ENCODE measurements at places on chromosomes 12 and 14. TPM values are rescaled to one million over a fixed set of nuclear protein-coding genes. Genes with fewer than 3 reads are reported as not detected.

KRT71 gene
- not detected for total RNA-seq

DNA sequence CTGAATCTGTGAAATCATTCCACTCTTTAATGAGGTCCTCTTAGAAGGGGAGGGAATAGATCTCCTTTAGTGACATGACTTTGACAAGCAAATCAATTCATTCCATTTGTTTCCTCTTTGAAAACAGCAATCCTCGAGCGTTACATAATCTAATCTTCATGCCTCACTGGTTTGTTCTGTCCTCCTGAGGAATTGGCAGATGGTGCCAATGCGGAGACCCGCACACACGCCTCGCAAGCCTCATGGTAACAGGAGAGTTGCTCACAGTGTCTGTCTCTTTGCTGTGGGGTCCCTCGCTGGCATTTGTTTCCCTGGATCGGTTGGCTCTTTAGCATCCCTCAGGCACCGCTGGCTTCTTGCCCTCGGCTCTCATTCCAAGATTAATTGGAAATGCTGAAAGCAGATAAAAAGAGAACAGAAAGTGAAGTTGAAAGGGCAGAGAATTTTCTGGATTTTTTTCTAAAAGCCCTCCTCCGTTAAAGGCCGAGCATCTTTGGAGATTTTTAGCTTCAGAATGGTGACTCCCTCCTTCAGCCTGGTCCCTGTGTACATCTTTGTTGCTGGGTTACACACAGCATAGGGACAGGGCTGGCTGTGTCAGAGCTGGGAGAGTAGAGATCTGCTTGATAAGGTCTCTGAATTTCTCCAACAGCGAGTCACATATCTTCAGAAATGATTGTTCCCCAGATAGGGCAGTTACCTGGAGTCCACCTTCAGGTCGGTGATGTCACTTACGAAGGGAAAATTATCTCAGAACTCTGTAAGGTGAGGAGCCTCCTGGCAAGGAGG lies 10.1 kb upstream of the CABP1 start:
- DNase-seq, result peak; percentile 38

PA2G4 gene
- total RNA-seq, result 134 TPM

GRCh38 chr14:81219759-81220579 lies 790 bp downstream of the GTF2A1 start:
- peak; percentile 29 for DNase-seq

FOXN3 gene
- total RNA-seq, result 9.0 TPM

DNA sequence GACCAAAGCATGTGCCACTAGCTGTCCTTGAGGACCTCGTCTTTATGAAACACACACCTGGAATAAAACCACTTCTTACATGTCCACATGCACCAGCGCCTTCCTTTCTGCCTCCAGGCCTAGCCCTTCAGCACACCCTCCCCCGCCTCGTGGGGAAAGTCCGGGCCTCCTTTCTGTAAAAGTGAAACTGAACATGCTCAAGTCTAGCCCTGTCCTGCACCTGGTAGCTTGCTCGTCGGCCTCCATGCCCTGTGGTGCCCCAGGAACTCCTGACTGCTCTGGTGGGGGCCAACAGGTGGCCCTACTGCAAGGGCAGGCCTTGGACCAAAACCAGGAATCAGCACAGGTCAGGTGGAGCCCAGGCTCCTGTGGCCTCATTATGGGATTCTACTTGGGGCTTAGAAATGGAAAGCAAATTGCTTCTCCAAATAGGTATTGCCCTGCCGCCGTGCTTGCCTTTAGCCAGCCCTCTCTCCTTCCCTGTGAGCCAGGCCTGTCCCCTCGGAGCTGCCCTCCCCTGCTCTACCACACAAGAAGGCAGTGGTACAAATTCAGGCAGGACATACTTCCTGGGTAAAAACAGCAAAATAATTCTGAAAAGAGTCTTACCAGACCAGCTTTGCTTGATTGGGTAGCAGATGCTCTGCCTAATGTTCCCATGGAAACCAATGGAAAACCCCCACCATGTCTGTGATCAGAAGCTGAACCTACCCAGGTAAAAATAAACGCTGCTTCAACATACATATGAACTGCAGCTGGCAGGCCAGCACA lies 43.5 kb downstream of the ERH start:
- DNase-seq, result no peak

DNA sequence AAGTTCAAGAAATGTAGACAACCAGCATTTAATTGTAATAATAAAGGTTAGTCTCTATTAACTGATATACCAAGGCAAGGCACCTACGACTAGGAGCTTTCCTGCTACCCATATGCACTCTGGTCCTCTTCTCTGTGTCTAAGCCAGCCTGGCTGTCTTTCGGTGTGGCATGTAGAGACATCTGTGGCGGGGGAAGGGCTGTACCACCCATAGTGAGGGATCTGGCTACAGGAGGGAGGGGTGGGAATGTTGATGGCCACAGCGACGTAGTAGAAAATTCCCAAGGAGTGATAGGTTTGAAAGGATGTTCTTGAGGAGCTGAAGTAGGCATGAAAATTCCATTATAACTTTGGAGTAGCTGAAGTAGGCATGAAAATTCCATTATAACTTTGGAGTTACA lies 344.2 kb downstream of the ATP23 start:
- DNase-seq, result no peak

- no peak for DNase-seq
These were observed 584.5 kb upstream of the TBX3 start for GRCh38 chr12:115268451-115268850.

DNA sequence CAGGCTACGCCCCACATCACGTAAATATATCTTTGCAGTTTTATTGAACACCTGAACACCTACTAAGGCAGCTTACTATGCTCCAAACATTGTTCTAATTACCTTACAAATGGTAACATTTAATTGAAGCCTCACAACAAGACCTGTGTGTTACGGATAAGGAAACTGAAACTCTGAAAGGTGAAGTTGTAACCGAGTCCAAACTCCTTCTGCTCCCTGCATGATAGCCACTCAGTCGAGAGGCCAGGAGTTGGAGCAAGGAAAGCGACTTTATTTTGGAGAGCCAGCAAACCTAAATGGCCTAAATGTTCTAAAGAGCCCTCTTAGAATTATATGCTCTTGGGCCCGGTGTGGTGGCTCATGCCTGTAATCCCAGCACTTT lies 12.6 kb upstream of the TRPV4 start:
- DNase-seq, result no peak

DNA sequence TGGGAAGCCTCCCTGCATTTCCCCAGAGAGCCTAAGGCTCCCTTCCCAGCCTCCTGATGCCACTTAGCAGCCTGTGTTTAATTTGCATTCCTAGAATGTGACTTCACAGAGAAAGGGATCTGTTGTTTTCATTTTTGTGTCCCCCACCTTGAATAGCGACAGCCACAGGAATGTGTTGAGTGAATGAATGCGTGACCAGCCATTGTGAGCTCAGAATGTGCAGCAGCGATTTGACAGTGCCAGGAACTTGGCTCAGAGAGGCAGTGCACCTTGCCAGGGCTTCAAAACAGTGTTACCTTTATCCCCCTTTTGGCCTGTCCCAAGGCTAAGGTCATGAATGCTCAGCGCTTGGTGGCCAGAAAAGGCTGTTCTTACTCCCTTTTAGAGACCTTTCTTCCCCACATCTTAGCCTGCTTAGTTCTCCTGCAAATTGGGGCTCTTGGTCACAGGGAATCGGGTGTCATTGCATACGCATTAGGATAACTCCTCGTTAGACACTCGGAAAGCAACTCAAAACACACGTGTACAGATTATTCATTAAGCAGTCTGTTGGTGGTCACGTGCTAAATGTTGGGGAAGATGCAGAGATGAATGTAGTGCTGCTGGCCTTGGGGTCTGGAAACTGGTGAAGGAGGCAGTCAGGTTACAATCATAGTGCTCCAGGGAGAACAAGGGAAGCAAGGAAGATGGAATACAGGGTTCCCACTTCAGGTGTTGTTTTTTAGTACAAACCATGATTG lies 9.8 kb downstream of the NTF3 start:
- DNase-seq, result peak; percentile 97

ACRBP gene
- total RNA-seq, result not detected

DNA sequence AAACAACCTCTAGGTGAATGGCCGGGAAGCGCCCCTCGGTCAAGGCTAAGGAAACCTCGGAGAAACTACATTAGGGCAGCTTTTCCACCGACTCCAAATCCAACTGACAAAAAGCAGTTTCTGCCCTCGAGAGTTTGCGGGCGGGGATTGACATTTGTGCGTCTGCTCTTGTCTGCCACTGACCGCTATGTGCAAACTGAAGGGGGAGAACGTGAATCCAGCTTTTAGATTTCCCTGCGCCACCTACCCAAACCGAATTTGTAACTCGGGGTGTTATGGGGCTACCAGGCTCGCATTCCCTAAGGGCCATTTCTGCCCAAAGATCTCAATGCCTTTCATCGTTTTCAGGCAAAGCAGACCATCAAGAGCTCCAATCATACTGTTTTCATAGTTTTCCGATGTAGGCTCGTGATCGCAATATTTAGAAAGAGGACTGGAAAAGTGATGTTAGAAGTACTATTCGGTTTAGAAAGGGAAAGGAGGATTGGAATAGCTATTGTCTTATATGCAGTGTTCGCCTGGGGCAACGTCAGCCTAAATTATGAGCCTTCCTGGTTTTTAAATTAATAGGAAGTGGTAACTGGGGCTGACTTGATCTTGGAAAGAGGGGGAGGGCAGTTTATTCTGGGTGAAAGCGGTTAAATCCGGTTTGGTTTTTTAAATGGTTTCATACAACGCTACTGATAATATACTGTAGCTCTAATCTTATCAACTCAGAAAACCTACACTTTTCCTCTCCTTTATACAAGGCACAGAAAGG lies 45.4 kb downstream of the BCAT1 start:
- DNase-seq, result no peak

GRCh38 chr14:81537193-81537592 lies 3.5 kb upstream of the SEL1L start:
- no peak for DNase-seq

ZNF140 gene
- total RNA-seq, result 15.7 TPM

SLC8A3 gene
- total RNA-seq, result 0.05 TPM

ADIPOR2 gene
- total RNA-seq, result 32.5 TPM

TTC9 gene
- 1.3 TPM for total RNA-seq

CCDC197 gene
- not detected for total RNA-seq

GRCh38 chr14:104994978-104995377 lies 9.4 kb downstream of the CLBA1 start:
- DNase-seq, result no peak

All from M059J (cell line).